Stimulated activated CD4-positive, alpha-beta T cell treated with anti-CD3 and anti-CD28 coated beads, Interleukin-15, amount 100 ng/mL, for 48 hours (primary cell): ENCODE measurements at places on chromosomes 13 and 19.

DNA sequence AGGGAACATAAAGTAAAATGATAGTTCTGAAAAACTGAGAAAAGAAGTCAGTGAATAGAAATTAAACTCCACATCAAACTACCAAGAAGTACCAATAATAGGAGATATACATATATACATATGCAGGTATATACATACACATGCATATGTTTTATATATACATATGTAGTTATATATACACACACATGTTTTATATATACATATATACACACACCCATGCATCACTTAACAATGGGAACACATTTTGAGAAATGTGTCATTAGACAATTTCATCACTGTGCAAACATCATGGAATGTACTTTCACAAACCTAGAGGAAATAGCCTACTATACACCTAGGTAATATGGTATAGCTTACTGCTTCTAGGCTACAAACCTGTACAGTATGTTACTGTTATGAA, 626.8 kb upstream of the PCDH9 start:
- DNase-seq = no peak

GRCh38 chr19:30895946-30896345, 453.3 kb downstream of the TSHZ3 start:
- no peak for DNase-seq

- no peak for DNase-seq
Observed at GRCh38 chr19:5083547-5083965, 114.6 kb downstream of the KDM4B start.

DNA sequence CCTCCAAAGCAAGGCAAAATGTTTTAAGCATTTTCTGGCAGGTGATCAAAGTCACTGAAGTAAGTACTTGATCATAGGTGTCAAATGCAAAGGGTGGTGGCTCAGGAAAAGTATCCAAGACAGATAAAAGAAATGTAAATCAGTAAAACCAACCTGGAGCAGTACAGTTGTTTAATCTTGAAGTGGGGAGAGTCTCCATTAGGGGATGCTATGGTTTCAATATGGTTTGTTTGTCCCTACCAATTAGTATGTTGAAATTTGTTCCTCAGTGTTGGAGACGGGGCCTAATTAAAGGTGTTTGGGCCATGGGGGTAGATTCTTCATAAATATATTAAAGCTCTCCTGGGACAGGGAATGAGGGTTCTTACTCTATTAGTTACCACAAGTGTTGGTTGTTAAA, 1781.7 kb upstream of the PRR20A start:
- DNase-seq = no peak

GRCh38 chr13:100789481-100789880, 114.9 kb upstream of the TMTC4 start:
- no peak for DNase-seq

- no peak for DNase-seq
Observed at GRCh38 chr13:71304861-71305260, 562.1 kb downstream of the DACH1 start.

DNA sequence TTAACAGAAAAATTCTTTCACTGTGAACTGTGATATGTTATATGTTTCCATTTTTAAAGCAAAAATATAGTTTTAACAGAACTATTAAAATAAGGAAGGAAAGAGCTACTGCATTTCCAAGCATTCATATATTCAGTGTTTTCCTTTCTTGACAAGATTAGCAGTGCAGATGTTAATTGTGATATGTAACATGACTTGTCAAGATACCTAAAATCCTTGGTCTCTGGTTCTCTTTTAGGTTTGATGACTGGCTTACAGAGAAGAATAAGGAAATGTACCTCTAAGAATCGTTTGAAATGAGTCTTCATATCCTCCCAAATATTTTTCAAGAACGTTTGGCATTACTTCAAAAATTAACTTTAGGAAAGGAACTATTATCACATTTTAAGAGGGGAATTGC, 907.2 kb downstream of the PCDH9 start:
- no peak for DNase-seq

DNA sequence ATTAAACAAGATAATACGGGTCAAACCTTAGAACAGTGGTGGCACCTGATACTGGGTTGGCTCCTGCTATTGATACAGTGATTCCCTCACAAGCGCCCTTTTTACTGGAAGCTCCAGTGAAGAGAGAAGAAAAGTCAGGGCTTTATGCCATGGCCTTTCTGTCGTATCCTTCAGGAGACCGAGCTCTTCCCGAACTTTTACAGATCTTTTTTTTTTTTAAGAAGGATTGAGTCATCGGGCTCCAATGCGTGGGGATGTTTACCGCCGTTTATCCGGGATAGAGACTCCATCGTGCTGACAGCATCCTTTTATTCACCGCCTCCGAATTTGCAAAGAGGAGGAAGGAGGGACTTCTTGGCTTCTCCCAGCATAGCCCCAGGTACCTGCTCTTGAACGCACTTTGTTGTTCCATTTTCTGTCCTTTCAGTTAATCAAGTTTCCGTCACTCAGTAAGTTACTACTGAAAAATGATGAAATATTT, 574 bp downstream of the ZNF227 start:
- DNase-seq = no peak

DNA sequence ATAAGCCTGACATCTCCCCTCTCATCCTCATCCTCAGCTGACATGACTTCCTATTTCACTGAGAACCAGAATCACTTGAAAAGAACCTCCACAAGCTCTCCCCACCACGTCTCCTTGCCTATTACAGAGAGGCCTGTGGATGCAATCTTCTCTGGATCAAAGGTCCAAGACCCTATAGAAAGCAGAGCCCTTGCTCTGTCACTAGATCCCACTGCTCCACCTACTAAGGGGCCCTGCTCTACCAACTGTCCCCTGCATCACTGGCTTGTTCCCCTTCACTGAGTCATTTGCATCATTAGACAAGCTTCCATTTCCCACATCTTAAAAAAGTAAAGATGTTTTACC, 40.8 kb downstream of the RCBTB2 start:
- DNase-seq = no peak

GRCh38 chr13:28338006-28338574, 156.8 kb downstream of the FLT1 start:
- no peak for DNase-seq

DNA sequence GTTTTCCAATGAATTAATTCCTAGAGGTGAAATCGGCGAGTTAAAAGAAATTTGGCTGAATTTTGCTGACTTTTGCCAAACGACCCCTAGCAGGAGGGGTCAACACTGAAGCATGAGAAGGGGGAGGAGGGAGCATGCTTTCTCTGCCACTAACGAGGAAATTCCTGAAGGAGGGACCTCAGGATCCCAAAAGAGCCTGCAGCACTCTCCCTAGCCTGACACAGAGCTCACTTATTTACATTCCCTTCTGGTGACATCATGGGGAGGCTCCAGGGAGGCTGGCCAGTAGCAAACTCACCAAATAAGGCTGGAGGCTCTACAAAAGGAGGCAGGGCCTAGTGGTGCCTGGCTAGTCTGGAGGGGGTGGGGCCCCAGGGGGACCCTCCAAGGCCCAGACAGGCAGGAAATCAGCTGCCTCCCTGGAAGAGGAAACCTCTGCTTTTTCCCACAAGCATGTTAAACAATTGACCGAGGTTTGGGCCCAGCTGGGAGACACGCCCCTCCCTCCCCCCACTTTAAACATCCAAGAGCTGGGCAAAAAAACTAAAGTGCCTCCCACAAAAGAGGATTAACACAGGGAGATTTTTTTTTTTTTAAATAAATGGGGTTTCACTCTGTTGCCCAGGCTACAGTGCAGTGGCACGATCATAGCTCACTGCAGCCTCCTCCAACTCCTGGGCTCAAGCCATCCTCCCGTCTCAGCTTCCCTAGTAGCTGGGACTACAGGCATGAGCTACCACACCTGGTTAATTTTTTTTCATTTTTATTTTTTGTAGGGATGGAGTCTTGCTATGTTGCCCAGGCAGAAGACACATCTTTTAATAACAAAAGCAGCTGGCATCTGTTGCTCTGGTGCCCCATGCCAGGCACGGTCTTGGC, 2.1 kb downstream of the DAPK3 start:
- DNase-seq = no peak
